HL-60 (cell line): ENCODE measurements at places on chromosomes 12 and 14.

GRCh38 chr12:7581625-7582024, 78.0 kb upstream of the CD163 start:
- no peak for DNase-seq

GRCh38 chr14:21092273-21093011, 6.0 kb downstream of the ZNF219 start:
- peak; percentile 51 for DNase-seq

DNA sequence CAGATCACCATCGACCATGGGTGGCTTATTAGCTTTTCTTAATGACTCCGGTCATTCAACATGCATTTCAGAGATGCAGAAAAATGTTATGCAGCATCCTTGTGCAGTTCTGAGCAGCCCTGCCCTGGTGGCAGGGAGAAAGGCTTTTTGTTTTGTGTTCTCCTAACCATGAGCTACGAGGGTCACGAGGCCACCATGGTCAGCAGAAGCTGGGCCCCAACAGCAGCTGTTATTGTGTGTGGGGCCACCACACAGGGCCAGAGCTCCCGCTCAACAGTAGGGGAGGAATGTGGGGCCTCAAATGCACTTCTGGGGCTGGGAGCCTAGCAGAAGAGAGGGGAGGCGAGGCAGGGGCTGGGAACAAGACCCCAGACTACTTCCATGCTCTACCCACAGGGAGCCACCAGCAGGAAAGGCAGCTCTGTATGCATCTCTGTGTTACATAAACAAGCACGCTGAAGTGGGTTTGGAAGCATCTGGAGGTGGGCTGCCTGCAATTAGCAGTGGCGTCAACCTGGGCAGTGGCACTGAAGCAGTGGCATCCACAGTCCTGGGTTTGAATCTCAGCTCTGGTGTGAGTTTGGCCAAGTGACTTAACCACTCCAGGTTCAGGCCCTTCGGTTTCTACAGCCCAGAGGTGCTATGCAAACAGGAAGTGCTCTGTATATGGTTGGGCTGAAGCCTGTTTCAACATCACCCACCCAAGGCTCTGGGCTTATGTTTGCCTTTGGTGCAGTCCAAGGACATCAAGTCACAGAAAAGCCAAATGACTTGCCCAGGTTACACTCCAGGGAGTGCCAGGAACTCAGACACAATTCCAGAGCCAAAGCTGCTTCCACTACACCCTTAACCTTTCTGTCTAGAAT, 16.3 kb downstream of the GLTP start:
- DNase-seq: peak; percentile 83

- DNase-seq: no peak
Observed at GRCh38 chr14:56417173-56417572, 162.4 kb upstream of the TMEM260 start.

- peak; percentile 2 for DNase-seq
Observed at GRCh38 chr12:4825011-4825858, 84.5 kb upstream of the KCNA1 start.

DNA sequence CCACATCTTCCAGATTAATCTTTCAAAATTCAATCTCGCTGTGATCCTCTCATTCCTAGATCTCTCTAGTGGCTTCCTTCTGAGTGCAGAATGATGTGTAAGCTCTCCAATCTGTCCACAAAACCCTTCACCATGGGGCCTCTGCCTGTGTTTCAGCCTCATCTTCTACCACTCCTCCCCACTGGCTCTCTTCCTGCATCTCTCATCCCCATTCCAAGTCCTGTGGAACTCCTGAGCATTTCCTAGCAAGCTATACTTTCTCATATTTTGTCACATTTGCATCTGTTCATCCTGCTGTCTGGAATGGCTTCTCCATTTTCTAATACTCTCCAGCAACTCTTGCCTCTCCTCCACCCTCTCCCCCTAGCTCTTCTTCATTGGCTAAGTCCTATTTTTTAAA, 242.0 kb upstream of the DAAM1 start:
- no peak for DNase-seq
